Fibroblast of villous mesenchyme (primary cell): ENCODE measurements at places on chromosomes 4 and X. TPM values are rescaled to one million over a fixed set of nuclear protein-coding genes. Genes with fewer than 3 reads are reported as not detected.

Gene ENPP6
- not detected in 2 replicates for total RNA-seq

DNA sequence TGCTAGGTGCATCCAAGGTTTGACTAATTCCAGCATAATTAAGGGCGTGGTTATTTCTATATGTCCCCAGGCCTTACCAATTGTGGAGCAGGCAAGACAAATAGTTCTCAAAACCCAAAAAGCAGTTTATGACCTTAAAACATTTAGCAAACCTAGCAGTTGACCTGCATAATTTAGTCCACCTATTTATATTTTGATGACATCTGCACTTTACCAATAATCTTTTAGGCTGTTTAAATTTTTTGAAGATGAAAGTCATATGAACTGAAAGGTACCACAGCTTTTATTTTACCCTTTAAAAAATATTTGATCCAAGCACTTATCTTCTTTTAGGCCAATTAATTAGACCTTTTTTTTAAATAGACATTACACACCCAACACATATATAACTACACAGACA lies 9.8 kb upstream of the ASIC5 start:
- DNase-seq = no peak

DNA sequence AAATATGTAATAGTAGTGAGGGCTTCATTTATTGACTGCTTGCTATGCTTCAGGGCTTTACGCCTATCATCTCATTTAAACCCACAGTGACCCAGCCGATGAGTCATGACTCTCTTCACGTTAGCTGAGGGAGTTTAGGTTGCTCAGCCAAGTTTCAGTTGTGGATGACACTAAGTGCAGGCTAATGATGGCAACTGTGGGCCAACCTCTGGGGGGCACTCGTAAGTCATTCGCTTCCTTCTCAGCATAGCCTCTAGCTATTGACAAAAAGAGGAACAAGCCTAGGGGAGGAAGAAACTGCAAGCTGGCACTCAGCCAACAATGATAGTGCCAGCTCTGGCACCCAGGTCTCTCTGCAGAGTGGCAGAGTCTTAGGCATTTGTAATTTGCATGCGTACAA lies 325.0 kb downstream of the ARHGAP10 start:
- DNase-seq = peak; percentile 60

Gene TGIF2LX
- not detected in 2 replicates for total RNA-seq

- DNase-seq = peak; percentile 78
Measured at GRCh38 chr4:118955515-118955914, 66.9 kb downstream of the SYNPO2 start.

GRCh38 chr4:132838244-132838643 lies 310.9 kb upstream of the PCDH10 start:
- DNase-seq = no peak

DNA sequence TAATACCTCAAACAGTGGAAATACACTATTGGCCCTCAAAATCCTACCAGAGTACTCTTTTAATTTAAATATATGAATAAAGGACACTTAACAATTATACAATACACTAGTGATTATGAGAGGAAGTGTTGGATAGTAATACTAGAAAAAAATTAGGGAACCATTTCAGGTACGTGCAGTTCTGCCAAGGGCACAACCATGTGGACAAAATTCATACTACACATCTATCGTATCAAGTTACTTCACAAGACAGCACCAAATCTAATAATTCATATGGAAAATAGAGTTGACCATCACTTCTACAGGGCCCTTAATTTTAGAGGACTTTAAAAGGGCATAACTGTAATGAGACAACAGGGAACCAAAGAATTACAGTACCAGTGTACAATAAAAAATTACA lies 69.2 kb upstream of the ZCCHC13 start:
- DNase-seq = no peak

DNA sequence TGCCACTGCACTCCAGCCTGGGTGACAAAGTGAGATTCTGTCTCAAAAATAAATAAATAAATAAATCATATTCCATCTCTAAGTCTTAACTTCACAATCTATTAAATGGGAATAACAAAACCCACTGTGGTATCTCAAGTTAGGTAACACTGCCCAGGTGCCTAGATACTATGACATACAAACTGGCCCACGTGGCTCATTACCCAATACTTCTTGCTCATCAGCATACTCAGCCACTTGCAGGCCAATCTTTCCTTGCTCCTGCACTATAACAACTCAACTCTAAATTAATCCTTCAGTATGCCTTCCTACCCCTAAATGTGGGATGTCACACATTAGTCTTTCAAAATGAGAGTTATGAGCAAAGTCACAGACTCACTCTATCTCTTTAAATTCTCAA lies 230.1 kb downstream of the OPHN1 start:
- no peak for DNase-seq

- no peak for DNase-seq
Measured at GRCh38 chrX:153537526-153538295, 20.3 kb downstream of the ATP2B3 start.

DNA sequence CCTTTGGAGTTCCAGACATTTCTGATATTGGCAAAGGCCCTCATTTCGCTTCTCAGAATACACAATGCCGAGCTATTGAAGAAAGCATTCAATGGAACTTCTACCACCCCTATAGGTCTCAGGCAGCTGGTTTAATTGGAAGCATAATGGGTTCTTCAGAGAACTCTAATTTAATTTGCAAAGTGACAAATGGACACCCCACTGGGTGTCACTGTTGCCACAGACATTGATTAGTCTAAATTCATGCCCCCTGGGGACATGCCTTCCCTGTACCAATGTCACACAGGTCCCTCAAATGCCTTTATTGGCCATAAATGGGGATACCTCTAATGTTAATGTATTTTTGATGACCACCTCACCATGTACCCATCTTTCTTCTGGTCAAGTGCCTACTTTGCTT lies 22.9 kb upstream of the TMEM255A start:
- no peak for DNase-seq

- no peak for DNase-seq
Measured at GRCh38 chrX:8914681-8915080, 113.5 kb upstream of the FAM9A start.
